Lung (tissue), 17 donors: ENCODE measurements at places on chromosomes 1 and 21. TPM values are rescaled to one million over a fixed set of nuclear protein-coding genes. Genes with fewer than 3 reads are reported as not detected.

- H3K27me3 ChIP-seq, result no peaks in the 10 kb centered on the region
- no peak for DNase-seq
- H3K36me3 ChIP-seq, result no peaks in the 10 kb centered on the region
- H3K4me3 ChIP-seq, result no peak overlapping the region
Measured at GRCh38 chr21:29641001-29641634, 298.7 kb downstream of the GRIK1 start.

- peaks cover 14% of the 10 kb centered on the region for H3K4me1 ChIP-seq
- peak within 1 kb of the TSS; percentile 97 for H3K27ac ChIP-seq
- H3K36me3 ChIP-seq, result peaks cover 34% of the 10 kb centered on the region
- no peaks in the 10 kb centered on the region for H3K27me3 ChIP-seq
- DNase-seq, result peak; percentile 88
- peak within 1 kb of the TSS; percentile 75 for H3K4me3 ChIP-seq
Measured at GRCh38 chr1:153946622-153947241, at the start of gene DENND4B. Gene DENND4B, minus strand, starts transcription at chr1:153946718. Its CDS starts 2,344 bp downstream, at chr1:153944374.

GRCh38 chr1:201503397-201504176, 3.3 kb downstream of the CSRP1 start:
- peak overlapping the region; percentile 94 for H3K27ac ChIP-seq
- no peaks in the 10 kb centered on the region for H3K27me3 ChIP-seq
- DNase-seq, result peak; percentile 91
- H3K4me3 ChIP-seq, result peak overlapping the region; percentile 28
- peaks cover 42% of the 10 kb centered on the region for H3K4me1 ChIP-seq
- H3K36me3 ChIP-seq, result no peaks in the 10 kb centered on the region

- DNase-seq, result no peak
- H3K27me3 ChIP-seq, result no peaks in the 10 kb centered on the region
- peaks cover 36% of the 10 kb centered on the region for H3K36me3 ChIP-seq
Measured at GRCh38 chr1:46687921-46688509, 16.4 kb downstream of the TEX38 start.

Gene C8B
- total RNA-seq, result 2.8 TPM
